AG09309 (cell line): ENCODE measurements at places on chromosomes 7 and 10.

DNA sequence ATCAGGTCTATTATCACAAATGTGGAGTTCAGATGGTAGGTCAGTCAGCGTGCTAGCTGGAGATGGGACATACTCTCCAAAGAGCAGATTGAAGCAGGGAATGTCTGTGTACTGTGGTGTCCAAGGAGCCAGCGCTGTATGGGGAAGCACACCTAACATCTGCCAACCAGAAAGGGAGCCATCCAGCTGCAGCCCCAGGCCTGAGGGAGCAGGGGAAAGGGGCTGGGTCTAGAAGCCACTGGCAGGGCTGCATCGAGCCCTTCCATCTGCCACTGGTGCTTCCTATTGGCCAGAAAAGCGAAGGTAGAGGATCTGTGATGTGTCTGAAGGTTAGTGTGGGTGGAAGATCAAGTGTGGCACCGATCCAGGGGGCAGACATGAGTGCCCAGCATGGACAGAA is 8.0 kb upstream of the RAMP3 start:
- no peak for DNase-seq

GRCh38 chr10:131654471-131655087 is 246.2 kb upstream of the PPP2R2D start:
- DNase-seq: no peak

GRCh38 chr7:42876182-42877068 is 35.4 kb downstream of the C7orf25 start:
- peak; percentile 13 for DNase-seq

- no peak for DNase-seq
Measured at GRCh38 chr7:2834748-2835441, 9.2 kb downstream of the GNA12 start.

DNA sequence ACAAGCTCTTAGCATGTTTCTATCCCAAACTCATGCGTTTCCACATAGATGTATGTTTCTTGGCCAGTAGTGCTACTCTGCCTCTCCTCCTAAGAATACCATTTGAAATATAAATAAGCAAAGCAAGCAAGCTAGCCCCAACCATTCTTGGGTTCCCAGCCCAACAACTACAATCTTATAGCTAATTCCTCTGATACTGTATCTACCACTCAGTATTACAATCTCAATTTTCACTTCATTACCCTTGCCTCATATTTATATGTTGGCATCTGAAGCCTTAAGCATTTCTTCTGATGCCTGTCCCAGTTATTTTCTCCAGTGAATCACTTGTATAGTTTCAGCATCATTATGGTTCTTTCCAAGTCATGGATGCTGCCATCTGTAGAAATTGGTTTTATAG is 181.1 kb downstream of the ST7 start:
- DNase-seq: no peak

DNA sequence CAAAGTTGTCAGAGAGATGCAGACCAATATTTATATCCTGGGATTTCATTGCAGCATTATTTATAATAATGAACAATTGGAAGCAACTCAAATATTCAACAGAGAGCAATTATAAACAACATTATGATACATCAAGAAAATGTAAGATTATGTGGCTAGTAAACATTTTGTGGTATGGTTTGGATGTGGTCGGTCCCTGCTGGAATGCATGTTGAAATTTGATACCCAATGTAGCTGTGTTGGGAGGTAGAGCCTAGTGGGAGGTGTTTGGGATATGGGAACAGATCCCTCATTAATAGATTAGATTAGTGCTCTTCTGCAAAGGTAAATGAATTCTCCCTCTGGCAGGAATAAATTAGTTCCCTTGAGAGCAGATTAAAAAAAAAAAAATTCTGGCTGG is 350.9 kb downstream of the ANKRD30A start:
- DNase-seq: no peak

DNA sequence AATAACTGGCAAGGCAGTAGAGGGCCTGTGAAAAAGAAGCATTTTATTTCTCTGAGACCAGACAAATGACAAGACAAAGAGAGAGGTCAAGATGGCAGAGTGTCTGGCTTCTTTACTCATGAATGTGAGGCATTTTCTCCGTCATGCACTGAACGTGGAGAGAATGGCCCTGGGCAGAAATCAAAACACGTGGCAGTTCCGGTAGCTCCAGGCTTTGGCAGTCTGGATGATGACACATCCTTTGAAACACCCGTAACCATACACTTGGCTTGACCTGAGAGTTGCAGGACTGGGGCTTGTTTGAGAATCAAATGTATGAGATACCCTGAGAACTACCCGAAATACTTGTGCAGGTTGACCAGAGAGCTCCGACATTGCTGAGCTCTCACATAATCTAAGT is 537.6 kb downstream of the ACTR3B start:
- DNase-seq: no peak

DNA sequence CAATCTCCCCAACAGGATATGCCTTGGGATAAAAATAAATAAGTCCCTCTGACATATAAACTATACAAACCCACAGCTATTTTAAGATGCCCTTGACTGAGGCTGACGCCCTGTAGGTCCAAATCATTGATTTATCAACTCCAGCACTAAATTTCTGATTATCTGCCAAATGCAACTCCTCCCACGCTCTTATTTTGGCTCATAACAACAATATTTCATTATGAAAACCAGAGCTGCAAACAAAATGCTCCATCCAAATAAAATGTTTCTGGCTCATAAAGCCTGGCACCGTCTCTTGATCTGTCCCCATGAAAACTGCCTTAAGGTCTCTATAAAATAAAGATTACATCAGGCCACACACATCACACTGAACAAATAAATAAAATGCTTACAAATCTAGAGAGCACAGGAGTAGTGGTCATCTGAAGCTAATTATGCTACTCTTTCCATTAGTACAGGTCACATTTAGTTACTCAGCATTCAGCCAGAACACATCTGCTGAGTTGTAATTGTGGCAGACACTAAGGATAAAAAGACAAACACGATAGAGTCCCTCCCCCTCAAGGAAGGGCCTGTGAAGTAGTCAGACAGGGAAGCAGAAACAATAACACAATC is 28.8 kb downstream of the CACUL1 start:
- no peak for DNase-seq

DNA sequence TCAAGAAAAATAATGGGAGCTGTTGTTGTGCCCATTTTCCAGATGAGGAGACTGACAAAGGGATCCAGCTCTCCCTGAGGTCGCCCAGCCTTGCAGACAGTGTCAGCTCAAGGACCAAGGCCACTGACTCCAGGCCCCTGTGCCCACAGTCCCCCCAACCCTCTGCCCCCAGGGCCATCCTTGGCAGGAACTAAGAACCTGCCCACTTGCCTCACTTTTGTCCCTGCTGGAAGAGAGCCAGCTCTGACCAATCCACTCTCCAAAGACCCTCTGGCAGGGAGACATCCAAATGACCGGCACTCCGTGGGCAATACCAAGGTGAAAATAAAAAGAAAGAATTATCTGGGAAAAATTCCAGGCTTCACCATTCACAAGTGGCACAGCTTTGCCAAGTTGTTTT is 101.3 kb downstream of the TCERG1L start:
- DNase-seq: no peak

- peak; percentile 5 for DNase-seq
Measured at GRCh38 chr7:102169651-102170392, 116.8 kb upstream of the SH2B2 start.

GRCh38 chr7:7639847-7640220 is 718 bp upstream of the UMAD1 start:
- no peak for DNase-seq

DNA sequence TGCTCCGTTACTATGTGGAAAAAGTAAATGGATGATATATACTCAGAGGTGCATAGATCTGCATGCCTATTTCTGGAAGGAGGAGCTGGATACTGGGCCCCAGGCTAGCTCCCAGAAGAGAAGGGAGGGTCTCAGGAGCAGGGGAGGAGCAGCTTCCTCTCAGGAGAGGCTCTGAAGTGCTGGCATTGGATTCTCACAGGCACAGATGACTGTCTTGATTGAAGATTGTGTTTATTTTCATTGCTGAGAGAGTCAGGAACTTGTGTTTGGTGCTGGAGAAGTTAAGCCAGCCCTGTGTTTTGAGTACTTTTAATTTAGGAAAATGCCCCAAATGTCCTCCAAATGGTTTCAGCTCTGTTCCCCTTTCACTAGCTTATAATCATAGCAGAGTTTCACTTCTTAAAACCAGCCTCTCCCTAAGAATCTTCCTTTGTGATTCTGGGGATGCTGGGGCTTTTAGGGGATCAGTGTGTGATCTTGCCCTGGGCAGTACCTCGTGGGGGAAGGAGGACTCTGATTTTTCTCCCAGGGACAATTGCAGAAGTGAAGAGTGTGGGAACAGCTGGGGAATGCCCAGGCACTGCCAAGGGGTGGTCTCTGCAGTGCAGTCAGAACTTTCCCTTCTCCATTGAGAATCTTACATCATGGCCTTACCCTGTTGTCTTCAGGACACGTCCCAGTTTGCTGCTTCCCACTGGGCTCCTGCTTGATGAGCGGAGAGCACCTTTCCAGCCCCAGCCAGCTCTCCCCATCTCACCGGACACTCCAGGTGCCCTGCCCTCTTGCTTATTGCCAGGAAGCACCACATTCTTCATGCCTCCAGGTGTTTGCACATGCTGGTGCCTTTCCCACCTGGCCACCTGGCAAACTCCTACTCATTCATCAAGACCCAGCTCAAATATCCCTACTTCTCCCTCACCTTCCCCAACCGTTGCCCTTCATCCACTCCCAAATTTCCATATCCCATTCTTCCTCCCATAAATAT is 102.8 kb downstream of the ARHGAP22 start:
- DNase-seq: no peak

- DNase-seq: no peak
Measured at GRCh38 chr10:62075912-62076311, 174.4 kb downstream of the ARID5B start.

- no peak for DNase-seq
Measured at GRCh38 chr10:43237631-43238446, 29.0 kb downstream of the RASGEF1A start.

DNA sequence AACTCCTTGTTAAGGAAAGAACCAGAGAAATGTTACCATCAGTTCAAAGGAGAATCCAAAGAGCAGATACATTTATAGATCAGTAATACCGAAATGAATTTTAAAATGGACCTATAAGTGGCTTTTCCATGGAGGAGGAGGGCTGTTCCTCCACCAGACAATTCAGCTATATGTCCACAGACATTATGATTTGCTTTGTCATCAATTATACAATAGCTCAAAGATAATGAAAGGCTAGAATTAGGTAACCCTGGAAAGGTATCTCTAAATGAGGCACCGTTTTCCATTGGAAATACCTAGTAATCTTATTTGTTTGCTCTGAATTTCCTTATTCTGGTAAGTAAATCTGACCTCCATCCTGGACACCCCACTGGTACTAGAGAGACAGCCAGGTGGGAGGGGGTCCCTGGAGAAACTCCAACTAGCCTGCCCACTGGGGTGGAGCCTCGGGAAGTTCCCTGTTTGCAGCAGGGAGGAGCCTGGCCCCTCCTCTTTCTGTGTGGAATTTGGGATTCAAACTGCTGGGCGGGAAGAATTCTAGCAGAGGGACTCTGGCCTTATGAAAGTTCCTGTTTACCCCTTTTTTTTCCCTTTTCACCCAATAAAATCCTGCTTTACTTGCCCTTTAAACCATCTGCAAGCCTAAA is 218.0 kb downstream of the PHF14 start:
- no peak for DNase-seq

- DNase-seq: no peak
Measured at GRCh38 chr10:89085153-89085552, 94.6 kb downstream of the FAS start.

DNA sequence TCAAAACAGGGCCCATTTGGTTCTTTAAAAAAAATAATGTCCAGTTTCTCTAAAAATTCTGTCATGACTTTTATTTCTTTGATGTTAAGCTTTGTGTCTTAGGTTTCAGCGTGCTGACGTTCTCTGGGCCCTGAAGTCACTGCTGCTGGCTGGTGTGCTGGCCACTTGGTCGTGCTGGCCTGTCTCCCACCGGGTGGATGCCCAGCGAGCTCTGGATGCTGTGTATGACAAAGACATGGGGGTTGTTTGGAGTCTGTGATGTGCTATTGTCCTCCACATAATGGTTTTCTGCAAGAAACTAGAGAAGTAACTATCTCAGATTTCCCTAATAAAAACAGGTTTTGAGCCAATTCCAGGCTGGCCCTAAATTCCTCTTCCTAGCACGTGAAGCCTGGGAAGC is 9.5 kb upstream of the IDI2 start:
- DNase-seq: no peak

GRCh38 chr10:46285300-46285699 is 1.5 kb upstream of the ANTXRL start:
- DNase-seq: no peak

- no peak for DNase-seq
Measured at GRCh38 chr10:69497611-69498390, 46.5 kb downstream of the TSPAN15 start.

DNA sequence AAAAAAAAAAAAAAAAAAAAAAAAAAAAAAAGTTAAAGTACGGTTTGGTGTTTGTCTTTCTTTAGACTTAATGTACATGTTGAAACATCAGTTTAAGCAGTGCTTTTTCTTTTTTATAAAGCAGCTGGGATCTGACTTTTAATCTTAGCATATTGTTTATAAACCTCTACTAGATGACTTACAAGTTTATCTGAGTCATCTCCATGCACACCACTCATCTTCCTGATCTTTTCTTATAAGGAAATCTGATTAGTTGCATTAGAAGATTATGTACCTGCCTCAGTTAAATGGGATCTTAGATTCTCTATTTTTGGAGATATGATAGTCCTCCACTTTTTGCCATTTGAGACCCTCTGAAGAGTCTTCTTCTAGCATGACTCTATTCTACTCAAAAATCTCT is 391.9 kb upstream of the LRGUK start:
- no peak for DNase-seq

DNA sequence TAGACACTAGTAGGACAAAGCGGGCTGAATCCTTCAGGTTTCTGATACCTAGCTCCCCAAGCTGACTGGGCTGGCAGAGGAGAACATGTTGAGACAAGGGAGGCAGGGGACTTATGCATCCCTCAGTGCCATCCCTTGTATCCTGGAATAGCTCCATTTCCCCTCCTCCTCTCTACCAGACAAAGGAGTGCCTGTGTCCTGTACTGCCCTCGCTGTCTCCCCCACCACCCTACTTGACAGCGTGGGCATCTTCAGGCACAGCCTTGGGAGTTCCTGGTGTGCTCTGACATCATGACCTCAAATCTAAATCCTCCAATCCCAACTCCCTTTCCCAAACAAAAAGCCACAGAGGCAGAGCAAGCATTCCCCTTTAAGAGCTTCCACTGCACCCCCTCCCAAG is 9.0 kb downstream of the SFXN3 start:
- no peak for DNase-seq

GRCh38 chr10:118203461-118203860 is 138.7 kb downstream of the FAM204A start:
- DNase-seq: no peak

DNA sequence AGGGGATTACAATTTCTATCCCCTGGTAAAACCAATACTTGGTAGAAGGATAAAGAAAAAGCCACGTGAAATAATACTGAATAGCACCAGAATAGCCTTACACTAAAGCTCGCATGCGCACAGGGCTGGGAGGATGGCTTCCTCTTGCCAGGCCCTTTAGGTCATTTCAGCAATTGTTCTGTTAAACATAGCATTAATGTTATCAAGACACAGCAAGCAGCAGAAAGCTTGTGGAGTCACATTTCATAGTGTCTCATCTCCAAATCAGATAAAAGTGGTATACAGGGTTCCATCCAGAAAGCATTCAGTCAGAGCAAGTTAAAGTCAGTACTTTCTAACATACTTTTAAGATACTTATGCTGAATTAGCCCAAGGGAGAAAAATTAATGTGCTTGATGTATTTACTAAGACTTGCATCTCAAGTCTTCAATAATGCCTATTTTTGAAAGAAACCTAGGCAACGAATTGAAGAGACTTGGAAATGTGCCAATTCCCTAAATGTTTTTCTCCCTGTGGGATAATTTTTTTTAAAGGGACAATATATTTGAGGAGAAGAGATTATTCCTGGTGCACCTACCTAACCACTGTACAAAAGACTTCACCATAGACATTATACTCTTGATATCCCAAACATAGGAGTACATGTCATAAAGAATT is 14.3 kb upstream of the NPM3 start:
- no peak for DNase-seq
